Peyer's patch (tissue), 4 donors: ENCODE measurements at places on chromosomes 11 and 22.

DNA sequence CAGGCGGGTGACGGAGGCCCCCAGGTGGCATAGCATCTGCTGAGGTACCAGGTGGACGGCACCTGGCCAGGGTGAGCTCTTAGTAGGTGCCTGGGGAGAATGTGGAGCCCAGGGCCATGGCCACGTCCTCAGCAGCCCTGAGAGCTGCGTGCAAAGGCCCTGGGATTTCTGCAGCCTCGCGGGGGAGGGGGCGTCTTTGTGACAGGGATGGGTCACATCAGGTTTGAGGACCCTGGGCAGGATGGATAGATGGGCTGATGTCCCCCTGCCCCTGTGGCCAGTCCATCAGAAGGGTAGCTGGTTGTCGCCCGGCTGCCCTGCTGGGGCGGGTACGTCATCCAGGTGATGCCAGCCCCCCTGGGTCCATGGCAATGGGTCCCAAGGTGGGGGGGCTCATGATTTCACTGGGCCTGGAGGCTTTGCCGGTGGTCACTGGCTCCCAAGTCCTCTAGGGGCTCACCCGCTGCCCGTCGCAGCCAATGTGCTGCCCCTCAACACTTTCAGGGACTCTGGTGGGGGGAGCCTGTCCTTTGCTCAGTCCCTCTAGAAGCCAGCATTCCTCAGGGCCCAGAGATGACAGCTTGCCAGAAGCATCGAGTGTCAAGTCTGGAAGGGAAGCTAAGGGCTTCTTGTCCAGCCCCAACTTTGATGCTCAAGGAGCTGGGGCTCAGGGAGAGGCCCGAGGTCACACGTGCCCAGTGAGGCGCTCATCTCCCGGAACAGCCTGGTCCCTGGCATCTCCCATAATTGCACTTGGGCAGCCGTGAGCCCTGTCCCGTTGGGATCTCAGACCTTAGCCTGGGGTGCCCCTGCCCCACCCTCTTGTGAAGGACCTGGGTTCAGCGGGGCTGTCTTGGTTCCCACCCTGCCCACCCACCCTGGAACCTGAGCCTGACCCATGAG is 777 bp downstream of the TBX10 start:
- no peak for DNase-seq

DNA sequence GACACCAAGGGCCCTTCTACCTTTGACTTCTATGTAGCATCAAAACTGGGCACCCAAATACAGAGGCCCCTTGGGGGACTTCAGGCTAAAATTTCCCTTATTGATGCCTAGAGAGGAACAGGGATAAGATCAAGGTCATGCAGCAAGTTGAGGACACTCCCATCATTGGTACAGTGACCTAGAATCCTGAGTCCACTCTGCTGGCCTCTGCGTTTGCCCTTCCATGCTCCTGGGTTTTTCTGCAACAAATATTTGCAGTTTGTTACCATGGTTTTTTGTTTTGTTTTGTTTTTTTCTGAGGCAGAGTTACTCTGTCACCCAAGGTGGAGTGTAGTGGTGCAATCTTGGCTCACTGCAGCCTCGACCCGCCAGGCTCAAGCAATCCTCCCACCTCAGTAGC is 64.2 kb downstream of the THAP12 start:
- no peak for DNase-seq

DNA sequence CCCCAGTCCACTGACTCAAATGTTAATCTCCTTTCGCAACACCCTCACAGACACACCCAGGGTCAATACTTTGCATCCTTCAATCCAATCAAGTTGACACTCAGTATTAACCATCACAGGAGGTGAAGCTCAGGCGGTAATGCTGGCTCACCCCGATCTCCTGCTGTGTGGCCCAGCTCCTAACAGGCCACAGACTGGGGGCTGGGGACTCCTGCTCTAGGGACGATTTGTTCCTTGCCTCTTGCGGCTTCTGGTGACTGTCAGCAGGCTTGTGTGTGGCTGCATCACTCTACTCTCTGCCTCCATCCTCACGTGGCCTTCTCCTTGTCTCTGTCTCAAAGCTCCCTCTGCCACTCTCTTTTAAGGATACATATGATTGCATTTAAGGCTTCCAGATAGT is 45.0 kb downstream of the SPON1 start:
- no peak for DNase-seq

DNA sequence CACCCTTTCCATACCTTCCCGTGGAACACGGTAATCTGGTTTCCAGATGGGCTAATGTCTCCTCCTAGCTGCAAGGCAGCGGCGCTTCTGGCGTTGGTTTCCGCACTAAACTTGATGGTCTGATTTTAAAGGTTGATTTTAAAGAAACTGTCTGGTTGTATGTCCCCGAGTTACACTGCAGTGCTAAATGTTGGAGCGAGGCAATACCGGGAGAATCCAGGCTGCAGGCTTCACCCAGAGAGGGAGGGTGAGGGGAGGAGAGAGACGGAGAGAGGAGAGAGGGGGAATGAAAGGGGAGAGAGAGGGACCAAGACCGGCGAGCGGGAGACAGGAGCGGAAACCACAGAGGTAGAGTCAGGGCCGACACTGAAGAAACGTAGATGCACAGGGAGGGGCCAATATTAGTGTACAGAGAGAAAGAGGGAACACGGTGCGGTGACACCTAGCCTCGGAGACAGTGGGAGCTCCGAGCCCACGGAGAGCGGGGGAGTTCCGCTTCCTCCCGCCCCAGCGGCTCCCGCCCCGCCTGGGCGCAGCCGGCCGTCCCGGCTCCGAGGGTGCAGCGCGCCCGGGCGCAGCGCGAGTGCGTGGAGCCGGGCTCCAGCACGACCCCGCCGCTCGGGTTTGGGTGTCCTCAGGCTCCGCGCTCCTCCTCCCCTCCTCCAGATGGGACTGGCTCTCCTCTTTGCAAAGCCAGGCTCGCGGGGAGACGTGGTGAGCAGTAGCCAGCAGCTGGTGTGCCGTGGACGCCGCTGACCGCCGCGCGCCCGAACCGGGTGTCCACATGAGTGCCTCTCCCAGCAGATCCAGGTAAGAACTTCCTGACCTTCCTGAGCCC is 71.9 kb upstream of the GRAMD1B start:
- peak; percentile 47 for DNase-seq

- no peak for DNase-seq
Measured at GRCh38 chr11:117337076-117337475, 9.4 kb downstream of the CEP164 start.
